ENCODE measurements at places on chromosomes 4 and X.

DNA sequence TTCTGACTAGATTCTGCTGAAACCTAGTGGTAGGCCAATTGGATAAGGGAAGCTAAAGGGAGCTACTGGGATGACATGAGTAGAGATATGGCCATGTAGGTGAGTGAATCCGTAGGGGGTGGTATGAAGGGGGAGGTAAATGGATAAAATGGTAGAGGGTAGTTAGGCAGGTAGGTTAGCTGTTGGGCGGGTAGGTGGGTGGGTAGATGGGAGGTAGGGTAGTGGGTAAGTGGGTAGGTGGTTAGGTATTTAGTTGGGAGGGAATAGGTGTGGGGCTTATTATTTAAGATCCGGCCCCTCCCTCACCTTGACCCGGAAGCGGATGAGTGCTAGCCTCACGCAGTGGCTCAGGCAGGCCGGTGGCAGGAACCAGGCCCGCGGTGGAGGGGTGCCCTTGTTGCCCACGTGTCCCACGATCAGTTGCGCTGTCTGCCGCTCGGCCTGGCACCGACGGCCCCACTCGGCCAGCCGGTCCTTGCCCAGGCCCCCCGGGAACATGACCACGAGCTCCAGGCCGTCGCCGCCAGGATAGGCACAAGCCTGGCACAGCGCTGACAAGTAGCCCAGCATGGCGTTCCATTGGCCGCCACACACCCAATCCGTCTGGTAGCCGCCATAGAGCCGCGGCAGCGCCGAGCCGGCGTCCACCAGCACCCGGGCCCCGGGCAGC lies 725 bp downstream of the FAM120C start:
- no peak for DNase-seq

- no peak for DNase-seq
These were observed 404.6 kb upstream of the PITX2 start for GRCh38 chr4:111027526-111027925.

- no peak for DNase-seq
These were observed 57.5 kb upstream of the SCOC start for GRCh38 chr4:140315970-140316369.

- DNase-seq: no peak
These were observed 22.7 kb upstream of the SPACA5B start for GRCh38 chrX:48107717-48108116.

DNA sequence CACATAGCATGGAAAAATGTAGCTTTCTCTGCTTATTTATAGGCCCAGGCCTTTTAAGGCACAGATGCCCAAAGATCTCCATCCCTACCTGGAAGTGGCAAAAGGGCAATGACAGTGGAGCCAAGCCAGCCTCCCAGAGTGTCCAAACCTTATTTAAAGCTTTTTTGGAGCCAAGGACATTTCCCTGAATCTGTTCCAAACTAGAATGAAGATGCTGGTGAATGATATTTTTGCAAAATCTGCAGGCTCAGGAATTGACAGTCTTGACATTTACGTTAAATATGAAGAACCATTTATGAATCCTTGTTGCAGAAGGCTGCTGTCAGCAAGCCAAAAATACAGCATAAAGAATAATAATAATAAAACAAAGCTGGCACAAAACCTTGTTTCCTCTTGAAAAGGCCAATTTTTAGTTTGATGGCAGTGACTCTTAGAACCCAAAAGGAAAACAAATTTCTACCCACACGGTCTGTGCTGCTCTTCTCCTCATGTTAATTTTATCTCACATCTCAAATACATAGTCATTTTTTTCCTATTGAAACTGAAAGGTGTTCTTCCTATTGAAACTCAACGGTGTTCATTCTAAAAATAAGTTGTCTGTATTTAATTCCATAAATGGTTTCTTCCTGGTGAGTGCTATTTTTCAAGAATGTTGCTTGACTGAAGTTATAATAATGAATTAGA lies 206.3 kb upstream of the TBL1X start:
- no peak for DNase-seq

GRCh38 chr4:46274717-46275116 lies 115.2 kb downstream of the GABRA2 start:
- DNase-seq: no peak
